ENCODE measurements at places on chromosomes 2 and 18.

DNA sequence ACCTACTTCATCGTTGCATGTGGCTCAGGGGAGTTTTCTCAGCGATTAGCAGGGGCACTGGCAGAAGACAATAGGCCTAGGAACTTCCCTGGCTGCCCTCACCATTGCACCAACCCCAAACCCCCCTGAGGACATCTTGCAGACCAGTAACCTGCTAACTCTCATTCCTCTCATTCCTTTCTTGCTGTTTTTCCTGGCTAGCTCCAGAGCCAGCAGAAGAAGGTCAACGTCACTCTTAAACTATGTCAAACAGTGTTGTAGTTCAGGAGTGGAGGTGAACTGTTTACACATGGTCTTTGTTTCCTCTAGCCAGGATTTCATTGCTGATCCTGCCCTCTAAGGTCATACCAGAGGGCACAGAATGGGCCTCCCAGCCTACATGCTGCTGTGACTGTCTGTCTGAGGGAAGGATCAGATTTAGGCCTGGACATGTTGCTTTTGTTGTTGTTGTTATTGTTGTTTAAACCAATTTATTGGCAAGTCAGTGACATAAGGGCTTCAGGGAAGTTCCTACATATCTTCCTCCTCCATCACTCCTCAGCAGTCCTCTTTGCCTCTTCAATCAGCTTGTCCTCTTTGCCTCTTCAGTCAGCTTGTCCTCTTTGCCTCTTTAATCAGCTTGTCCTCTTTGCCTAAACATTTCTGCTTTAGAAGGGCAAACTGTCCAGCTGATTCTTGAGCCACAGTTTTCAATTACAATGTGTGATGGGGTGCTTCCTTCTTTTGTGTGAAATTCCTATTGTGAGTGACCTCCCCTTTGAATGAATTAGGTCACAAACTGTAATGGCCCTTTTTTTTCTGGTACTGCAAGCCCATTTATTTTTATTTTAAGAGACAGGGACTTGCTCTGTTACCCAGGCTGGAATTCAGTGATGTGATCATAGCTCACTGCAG is 471.9 kb upstream of the TNP1 start:
- DNase-seq: no peak

DNA sequence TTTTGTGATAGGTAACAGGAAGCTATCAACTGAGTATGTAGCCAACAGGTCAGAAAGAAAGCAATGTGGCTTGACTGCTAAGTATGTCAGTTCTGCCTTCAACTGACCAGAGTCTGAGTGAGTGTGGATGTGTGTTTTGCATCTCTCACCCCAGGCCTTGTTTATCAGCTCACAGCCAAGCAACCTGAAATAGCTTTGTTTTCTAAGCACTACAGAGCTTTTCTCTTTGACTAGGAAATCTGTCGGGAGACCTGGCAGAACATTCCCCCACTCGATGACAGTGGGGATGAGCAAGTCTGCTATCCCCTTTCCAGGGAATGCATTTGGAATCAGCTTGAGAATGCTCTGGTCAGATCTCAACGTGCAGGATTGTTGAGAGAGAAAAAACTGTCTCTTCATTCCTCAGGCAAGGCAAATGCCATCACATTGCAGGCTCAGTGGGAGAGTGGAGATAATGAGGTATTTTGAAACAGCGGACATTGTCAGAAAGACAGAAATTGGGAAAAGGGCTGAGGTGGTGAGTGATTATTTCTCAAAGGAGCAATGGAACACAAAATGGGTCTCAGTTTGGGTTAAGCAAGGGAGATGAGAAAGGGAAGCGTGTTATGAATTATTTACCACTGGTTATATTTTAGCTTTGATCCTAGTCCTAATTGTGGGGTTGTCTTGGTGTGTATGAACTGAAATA is 233.8 kb upstream of the PIK3C3 start:
- no peak for DNase-seq

GRCh38 chr2:166464187-166464586 is 29.9 kb downstream of the SCN7A start:
- no peak for DNase-seq

DNA sequence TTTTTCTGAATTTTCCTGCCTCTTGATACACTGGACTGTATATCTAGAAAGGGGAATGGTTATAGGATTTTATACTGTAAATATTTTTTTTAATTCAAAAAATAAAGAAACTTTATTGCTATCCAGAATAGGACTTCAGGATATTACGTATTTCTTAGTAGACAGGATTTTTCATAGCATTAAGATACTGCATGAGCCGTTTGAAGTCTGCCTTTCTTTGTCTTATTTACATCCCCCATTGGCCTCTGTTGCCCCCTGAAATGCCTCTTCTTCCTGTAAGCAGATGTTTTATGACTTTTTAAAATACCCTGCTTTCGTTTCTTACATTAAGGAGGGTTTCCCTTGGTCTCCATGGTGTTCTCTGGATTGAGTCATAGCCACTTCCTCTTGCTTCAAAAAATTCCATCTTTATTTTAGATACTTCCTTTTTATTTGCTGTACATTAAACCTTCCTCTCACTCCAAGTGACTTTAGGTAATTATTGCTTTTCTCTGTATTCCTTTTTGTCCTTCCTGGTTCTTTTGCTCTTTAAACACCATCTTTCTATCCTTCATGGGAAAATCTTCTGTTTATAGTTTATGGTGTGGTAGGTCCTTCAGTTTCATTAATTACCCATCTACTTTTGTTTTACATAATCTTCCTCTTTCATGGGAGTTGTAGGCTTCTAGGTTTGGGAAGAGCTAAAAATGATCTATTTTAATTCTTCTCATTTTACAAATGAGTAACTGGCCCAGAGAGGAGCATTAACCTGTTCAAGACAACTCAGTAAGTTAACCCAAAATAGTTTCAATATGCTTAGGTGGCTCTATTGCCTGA is 72.6 kb downstream of the ZNF532 start:
- peak; percentile 25 for DNase-seq

DNA sequence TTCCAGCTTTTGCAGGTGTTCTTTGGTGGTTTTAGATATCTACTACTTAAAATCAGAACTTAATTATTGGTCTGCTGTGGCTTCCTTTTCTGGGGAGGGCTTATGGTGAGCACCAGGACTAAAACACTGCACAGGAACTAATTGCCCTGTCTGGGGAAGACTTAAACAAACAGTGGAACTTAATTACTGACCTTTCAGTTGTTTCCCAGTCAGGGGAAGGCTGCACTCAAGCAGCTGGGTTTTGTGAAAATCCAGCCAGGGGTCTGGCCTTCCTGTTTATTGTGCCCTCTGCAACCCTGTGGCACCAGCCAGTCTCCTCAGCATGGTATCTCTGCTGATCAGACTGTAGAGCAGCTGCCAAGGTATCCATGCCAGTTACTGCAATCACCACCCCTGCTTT is 398.2 kb downstream of the ADCYAP1 start:
- DNase-seq: no peak

Measured in GM04504 (cell line).